ENCODE measurements at places on chromosomes 11 and 22. TPM values are rescaled to one million over a fixed set of nuclear protein-coding genes. Genes with fewer than 3 reads are reported as not detected.

Gene RPL3
- 1,848 TPM for total RNA-seq

Gene OR56A1
- not detected for total RNA-seq

Gene APOA5
- not detected for total RNA-seq

Gene GSTT2
- total RNA-seq: not detected

Gene KRTAP5-9
- total RNA-seq: not detected

DNA sequence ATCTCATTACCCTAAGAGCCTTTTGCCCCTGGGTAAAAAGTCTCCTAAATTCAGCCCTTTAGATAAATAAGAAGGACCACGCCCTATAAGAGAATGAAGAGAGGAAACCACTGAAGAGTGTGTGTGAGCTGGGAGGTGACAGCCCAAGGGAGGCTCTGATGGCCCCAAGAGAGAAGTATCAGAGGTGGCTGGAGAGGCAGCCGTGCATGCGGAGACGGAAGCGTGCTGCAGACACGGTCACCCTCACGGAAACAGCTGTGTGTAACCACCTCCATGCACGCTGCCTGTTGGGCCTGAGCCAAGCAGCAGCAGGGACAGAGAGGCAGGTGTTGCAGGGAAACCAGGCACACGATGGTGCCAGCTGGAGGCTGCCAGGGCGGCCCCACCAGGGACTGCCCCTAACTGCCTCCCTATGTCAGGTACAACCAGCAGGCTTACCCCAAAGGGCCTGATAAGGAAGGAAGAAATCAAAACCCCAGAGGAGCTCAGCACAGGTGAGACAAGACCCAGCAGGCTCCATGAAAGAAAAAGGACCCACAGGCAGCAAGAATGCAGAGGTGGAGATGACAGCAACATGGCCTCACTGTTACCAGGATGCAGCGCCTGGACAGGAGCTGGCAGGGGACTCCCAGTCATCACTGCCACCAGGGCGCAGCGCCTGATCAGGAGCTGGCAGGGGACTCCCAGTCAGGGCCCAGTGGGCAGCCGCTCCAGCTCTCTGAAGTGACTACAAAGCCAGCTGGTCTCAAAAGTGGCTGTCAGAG is 7.8 kb downstream of the LARGE2 start:
- DNase-seq: no peak

- no peak for DNase-seq
Measured at GRCh38 chr11:92104349-92104748, 120.3 kb upstream of the FAT3 start.

DNA sequence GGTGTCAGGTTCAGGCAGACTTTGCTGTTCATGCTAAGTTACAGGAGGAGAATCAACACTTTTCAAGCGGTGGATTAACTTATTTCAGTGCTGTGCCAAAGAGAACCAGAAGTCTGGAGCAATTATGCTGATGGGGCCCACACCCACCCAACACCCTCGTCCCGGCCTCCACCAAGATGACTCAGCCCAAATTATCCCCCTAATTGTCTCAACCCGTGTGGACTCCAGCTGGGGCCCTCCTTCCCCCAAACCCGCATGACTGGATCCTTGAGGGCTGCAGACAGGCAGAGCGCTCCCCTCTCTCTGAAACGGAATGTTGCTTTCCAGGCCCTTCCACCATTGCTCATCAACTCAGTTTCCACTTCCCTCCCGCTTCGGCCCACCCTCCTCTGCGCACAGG is 34.6 kb upstream of the MN1 start:
- DNase-seq: no peak

DNA sequence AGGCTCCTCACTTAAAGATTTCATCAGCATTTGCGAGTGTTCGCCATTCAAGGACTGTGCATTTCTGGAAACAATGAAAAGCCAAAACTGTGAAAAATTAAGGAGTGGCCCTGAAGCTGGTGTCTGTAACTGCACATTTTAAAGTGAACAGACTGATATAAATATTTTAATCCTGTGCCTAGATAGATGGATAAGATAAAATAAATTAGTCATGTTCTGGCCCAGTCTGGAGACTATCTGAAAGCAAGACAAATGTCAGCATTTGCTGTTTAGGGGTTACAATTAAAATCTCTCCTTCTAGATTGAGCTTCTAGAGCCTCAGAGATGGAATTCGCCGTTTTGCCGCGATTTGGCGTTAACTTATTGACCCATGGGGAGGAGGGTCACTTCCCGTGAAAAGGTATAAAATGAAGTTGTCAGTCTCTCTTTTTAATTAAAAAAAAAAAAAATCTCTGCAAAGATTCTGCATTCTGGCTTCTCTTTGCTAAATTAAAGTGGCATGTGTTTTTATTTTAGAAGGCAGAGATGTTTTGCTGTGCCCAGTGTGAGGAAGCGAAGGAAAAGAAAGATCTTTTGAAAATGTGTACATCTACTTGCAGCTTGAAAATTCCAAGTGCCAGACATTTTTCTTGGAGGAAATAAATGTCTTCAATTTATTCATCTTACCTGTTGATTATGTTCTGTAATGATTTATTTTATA is 79.7 kb upstream of the WNT7B start:
- peak; percentile 77 for DNase-seq
